NCI-H2081 treated with DMSO at 0.1 percent for 48 hours (cell line): ENCODE measurements at places on chromosomes 11 and 22.

DNA sequence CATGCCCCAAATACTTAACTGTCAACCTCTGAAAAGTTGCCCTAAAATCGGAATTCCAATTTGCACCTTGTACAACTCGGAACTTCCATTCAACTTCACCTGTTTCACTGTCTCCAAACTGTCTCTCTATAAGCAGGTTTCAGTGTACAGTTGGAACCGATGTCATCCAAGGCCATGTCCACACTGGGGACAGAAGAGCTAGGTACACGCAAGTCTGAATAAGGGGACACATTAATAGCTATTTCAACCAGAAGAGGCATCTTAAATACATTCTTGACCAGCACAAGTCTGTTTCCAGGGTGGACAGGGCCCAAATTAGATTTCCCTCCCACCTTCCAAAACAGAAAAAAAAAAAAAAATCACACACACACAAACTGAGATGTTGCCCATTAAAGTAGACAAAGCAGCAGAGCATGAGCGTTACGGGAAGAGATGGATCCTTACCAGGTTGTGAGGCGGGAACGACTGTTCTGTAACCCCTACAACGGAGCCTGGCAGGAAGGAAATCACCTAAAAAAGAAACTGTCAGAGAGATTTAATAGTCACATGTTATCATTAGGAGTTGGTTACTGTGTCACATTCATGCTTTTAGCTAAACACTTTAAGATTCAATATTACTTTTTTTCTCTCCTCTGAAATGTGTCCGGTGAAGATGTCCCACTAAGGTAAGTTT lies 1.7 kb downstream of the CREBZF start:
- no peak for DNase-seq

GRCh38 chr11:76327756-76328388 lies 53.1 kb downstream of the THAP12 start:
- DNase-seq = no peak

- no peak for DNase-seq
Measured at GRCh38 chr11:44224867-44225501, 85.0 kb downstream of the ALX4 start.

DNA sequence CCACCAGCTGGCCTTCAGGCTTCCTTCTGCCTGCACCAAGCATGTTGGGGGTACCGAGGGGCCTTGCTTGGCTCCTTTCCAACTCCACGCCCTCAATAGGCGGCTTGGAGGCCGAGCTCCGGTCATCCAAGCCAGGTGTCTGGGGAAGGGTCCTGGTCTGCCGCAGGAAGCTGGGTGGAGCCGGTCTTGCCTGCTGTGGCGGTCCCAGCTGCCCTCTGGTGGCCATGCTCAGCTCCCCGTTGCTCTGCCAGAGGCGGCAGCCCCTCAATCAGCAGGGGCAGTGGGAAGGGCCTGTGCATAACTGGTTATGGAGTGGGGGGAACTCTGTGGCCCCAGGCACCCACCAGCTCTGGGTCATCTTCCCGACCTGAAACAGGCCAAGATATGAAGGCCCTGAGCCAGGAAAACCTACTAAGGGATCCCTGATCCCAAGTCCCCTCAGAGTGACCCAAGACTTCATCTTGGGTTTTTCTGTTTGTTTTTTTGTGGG lies 3.2 kb downstream of the ARVCF start:
- no peak for DNase-seq

DNA sequence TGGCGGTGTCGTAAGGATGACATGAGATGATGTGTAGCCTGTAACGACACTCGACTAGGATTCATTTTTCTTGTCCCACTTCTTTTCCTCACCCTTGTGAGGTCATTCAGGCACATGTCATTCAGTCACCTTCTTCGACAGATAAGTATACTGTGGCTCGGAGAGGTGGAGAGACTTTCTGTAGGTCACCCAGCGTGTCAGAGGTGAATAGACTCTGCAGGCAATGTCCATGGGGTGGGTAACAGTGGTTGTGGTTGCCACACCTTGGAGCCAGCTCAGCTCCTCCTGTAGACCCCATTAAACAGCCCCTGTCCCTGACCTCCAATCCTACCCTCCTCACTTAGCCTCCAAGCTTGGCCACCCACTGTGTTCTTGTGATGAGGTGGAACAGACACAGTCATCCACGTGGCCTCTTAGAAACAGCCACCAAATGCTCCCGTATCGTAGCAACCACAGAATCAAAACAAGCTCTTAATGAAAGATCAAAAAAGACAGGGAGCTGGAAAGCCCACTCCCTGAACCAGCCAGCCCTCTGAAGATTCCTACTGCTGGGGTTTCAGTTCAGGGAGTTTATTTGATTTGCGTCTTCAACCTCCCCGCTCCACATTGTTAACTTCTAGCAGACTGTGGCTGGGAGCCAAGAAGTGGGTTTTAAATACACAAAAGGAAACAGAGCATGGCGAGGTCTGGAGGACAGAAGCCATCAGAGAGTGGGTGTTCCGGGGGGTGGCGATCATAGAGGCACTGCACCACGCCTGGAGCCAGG lies 89.0 kb upstream of the GRK3 start:
- DNase-seq = no peak

- DNase-seq = no peak
Measured at GRCh38 chr22:42303396-42304323, 33.2 kb upstream of the TCF20 start.

DNA sequence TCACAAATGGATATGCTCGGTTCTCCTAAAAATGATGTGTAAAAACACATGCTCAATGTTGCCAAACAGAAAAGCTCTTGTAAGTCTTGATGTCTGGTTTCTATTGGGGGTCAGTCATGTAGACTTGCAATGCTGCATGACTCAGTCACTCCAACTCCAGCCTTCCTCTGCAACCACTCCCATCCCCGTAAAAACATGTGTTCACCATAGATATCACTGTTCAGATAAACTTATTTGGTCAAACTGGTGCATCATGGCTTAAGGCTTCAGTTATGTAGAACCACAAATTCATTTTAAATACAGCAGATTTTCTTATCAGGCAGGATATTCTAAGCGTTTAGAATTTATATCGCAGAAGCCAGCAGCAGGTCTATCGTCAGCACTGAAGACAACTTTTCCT lies 298.4 kb upstream of the LUZP2 start:
- no peak for DNase-seq

DNA sequence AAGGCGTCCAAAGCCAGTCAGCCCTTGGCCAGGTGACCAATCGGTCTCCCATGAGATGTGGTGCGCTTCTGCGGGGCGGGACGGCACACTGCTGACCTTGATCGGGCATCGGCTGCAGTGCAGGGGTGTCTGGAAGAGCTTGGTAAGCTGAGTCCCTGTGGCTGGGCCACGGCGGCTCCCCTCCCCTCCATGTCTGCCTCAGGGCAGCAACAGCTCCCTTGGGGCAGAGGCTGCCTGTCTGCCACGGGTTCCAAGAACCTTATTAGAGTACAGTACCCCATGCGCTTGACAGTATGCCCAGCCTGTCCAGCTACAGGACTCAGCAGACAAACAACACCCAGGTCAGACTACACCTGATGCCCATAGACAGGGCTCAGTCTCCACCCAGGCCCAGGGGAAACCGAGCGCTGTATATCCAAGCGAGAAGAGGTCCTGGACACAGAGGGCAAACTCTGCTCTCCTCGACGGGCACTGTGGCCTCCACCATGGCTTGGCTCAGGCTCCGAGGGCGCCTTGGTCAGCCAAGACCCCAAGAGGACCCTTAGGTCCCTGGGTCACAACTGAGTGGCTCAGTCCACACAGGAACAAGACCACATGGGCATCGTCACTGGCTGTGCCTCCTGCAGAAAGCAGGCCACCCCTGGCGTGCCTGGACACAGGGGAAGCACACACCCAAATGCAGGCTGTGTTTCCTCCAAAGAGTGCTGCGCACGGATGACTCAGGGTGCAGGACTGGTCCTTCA lies 18.9 kb downstream of the TSPAN32 start:
- no peak for DNase-seq

DNA sequence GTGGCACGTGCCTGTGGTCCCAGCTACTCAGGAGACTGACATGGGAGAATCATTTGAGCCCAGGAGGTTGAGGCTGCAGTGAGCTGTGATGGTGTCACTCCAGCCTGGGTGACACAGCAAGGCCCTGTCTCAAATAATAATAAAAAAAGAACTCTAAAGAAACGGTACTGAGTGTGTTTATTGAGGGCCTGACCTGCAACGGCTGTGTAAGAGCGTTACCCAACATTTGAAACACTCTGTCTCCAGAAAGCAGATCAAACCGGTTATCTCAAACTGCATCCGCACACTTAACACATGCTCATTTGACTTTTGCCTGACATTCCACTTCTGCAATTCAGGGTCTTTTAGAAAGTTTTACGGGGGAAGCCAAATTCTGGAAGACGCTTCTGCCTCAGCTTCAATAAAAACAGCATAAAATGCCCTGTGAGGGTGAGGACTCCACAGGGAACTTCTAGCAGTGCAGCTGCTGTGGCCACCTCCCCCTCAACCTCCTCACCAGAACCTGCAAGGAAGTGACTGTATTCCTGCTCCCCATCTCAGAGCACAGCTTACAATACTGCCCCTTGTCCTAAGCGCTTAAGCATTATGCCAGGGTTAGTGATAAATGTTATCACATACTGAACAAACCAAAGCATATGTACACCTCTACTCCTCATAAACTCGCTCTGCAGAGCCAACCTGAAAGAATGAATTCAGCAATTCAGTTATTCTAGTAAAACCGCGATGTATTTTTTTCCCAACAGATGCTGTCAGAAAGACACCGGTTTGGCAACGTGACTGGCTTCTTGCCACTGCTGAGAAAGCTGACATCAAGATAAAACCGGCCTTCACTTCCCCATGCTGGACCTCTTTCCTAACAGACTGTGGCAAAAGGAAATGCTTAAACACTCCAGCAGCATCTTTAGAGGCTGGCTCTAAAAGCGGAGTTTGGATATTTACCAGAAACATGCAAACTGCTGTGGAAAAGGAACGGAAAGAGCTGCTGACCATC lies 52.2 kb downstream of the PRDM10 start:
- DNase-seq = no peak

DNA sequence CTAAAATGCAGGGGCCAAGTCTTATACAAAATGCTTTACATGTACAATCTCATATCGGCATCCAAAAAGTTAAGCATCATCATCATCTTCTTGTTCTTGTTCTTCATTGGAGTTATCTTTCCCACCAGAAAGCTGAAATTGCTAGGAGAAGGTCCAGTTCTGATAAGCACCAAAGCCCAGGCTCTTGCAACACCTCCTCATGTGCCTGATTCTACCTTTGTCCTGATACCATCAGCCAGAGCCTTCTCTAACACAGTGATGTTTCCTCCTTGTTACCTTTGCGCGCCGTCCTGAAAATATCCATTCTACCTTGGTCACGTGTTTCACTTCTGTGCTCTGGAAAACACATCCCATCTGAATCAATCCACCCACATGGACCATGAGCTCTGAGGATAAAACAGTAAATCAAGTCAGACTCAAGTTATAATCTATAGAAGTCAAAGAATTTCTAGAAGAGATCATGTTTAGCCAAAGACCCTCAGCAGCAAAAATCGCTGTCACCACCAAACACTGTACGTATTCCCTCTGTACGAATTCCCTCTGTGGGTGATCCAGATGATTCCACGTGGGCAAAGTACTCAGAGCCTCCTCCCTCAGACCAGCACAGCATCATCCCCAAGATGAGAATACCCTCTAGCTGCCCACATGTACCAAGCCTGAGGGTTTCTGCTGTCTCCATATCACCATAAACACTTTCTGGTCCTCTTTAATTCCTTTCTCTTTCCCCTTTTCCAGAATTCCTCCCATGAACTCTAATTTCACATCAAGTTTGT lies 19.0 kb downstream of the JAML start:
- no peak for DNase-seq

- DNase-seq = no peak
Measured at GRCh38 chr22:17907748-17908051, 116.7 kb downstream of the MICAL3 start.

DNA sequence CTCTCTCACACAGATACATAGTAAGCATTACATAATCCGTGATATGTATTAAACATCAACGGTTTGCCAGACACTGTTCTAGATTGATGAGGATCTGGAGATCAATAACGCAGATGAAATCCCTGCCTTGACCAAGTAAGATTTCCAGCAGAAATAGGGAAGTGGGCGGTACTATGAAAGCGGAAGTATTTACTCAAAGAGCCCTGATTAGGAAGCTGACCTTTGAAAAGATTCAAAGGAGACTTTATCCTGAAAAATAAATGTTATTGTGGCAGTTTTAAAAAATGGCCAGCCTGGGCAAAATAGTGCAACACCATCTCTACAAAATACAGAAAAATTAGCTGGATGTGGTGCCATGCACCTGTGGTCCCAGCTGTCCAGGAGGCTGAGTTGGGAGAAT lies 26.8 kb downstream of the GAB2 start:
- no peak for DNase-seq

GRCh38 chr22:42315392-42315756 lies 44.9 kb upstream of the TCF20 start:
- no peak for DNase-seq

GRCh38 chr22:46614025-46614931 lies 5.9 kb upstream of the GRAMD4 start:
- no peak for DNase-seq

GRCh38 chr11:120197251-120197891 lies 13.5 kb upstream of the OAF start:
- no peak for DNase-seq

GRCh38 chr11:62881579-62882430 lies 1.1 kb downstream of the SLC3A2 start:
- DNase-seq = no peak

DNA sequence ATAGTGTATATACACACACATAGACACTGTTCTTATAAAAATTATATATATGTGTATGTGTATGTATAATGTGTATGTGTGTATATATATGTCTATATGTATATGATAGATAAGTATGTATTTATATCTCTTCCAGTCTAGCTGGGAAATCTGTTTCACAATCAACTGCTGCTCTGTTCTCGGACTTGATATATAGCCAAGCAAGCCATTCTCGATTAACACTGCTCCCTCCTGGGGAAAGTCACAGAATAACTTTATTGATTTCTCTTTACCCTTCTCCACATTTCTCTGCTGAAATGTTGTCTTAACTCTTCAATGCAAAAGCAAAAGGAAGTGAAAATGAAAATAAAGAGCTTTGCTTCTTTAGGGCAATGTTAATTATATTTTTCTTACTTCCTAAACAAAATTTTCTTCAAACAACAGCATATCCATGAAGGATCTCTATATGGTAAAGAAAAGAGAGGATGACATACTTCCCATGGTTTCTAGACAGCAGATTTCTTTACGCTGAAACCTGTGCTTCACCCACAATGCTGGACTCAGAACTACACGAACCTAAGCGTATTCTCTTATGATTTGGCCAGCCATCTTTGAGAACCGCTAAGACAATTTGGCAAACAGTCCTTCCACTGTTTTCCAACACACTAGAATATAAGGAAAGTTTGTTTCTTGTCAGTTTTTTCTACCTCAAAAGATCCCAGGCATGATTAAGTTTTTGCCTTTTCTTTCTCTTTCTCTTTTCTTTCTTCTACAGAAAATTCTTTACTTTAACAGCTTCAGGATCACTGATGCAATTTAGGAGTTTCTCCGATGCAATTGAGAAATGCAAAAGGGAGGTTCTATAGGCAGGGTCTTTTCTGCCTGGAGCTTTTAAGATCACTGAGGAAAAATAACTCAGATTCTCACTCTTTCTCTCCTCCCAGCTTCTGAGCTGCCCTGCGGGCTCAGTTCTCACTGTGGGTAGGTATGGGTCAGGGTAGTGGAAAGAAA lies 1.9 kb downstream of the BLID start:
- no peak for DNase-seq
